ENCODE measurements at places on chromosomes 2 and 18.

DNA sequence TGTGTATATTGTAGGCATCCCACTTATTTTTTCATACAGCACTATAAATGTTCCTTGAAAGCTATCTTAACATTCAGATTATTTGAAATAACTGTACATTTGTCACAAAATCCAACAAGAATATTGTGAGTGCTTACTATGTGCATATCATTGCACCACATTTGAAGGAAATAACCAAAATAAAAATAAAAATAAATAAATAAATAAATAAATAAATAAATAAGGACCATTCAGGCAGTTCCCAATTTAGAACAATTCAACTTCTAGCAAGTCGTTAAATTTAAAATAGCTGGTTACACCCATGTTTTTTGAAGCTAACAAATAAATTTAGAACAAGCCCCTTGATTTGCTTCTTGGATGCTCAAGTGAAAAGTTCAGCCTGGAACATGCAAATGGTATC is 548.3 kb downstream of the ERBB4 start:
- DNase-seq: no peak

- DNase-seq: no peak
Measured at GRCh38 chr18:10482985-10483949, 28.8 kb downstream of the APCDD1 start.

DNA sequence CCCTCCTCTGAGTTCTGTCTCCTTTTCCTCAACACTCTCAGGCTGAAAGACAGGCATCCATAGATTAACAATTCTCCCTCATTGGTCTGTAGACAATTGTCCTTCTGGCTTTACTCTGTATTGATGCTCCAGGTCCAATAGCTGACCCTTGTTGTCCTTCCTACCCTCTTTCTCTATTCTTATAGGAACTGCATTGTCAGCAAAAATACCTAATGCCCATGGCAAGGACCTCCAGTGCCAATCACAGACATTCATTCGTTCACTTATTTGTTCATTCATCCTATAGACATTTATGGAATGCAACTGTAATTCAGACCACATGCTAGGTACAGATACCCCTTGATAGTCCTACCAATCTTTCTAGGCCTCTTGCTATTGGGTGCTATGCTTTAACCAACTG is 69.8 kb upstream of the DTNA start:
- no peak for DNase-seq

GRCh38 chr2:160457588-160457987 is 36.0 kb downstream of the RBMS1 start:
- DNase-seq: no peak

GRCh38 chr2:216108310-216108966 is 710 bp upstream of the XRCC5 start:
- DNase-seq: no peak

DNA sequence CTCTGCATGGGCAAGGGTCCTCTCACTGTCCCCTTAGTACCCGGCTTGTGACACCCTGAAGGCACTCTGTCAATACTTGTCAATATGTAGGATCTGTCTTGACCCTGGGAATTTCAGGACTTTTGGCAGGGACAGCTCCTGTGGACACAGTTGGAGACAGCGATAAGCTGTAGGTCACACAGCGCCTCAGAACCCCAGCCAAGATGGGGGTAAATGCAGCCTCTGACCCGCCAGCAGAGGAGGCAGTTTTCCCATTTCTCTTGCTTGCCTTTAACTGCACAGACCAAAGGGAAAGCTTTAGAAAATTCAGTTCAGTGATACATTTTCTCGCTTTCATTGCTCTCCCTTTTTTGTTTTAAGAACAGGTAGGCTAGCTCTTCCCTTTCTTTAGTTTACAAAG is 54.8 kb upstream of the KLHL29 start:
- no peak for DNase-seq

- DNase-seq: no peak
Measured at GRCh38 chr2:193539188-193539587, 1344.5 kb upstream of the TMEFF2 start.

DNA sequence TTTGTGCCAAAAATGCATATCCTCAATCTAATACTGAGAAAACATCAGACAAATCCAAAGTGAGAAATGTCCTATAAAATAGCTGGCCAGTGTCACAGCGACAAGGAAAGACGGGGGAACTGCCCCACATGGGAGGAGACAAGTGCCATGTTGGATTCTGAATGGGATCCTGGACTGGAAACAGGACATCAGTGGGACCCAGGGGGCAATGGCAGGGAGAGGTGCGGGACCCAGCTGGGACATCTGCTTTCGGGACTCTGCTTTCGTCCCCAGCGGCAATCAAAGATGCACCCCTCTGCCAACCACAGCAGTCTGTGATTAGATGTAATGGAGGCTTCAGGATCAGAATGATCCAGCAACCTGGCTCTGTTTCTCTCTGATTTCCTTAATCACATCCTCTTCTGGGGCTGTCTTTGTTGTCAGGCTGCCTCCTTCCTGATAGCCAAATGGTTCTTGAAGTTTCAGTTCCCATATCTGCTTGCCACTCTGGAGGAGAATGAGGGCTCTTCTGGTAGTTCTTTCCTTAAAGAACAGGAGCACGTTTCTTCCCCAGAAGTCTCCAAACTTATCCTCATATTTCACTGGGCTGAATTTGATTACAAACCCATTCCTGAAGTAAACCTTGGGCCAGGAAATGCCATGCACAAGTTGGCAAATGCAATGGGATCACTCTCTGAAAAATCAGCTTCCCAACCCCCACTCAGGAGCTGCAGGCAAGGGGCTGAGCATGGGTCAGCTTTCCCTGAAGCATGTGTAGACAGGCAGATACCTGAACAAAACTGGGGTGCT is 13.6 kb upstream of the PROC start:
- no peak for DNase-seq

DNA sequence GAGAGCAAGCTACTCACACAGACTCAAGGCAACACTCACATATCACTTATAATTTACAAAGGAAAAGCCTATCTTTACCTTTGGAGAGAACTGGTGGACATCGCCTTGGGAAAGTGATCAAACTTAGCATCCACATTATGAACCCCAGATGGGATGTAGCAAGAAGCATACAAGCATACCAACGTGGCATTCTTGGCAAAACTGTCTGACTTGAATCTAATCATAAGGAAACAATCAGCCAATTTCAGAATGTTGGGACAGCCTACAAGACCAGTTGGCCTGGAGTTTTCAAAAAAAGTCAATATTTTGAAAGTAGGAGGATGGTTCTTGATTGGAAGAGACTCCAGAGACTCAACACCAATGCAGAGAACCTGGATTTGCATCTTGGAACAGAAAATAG is 79.1 kb upstream of the PMAIP1 start:
- peak; percentile 12 for DNase-seq

DNA sequence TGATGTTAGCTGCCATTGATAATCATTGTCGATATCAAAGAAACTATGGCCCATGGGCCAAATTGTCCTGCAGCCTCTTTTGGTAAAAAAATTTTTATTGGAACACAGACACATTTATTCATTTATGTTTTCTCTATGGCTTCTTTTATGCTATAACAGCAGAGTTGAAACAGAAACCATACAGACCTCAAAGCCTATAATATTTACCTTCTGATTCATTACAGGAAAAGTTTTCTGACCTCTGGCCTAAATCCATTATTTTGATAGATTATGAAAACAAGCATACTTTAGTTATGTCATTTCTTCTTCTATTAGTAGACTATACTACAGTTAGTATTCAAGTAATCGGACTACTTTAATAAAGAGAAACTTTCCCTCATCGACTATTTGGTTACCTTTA is 349.7 kb upstream of the GALNT5 start:
- DNase-seq: no peak

DNA sequence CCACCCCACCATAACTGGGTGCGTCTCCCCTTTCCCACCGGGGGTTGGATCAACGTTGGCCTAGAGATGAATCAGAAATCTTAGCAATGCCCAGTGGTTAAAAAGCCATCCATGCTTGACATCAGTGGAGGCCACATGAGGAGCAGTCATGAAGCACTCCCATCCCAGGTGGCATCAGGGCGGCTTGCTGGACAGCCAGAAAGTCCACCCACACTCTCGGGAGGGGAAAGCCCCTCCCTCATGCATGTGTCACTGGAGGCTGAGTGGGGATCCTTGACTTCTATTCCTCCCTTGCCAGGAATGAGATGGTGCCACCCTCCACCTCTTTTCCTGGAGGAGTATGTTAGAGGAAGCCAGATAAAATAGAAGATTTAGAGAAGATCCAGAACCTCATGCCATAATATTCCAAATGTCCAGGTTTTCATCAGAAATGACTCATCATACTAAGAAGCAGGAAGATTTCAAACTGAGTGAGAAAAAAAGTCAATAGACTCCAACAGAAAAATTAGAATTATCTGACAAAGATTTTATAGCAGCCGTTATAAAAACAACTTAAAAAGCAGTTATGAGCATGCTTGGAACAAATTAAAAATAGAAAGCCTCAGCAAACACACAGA is 507.1 kb upstream of the ID2 start:
- no peak for DNase-seq

- DNase-seq: no peak
Measured at GRCh38 chr2:67374949-67375348, 22.2 kb upstream of the ETAA1 start.

GRCh38 chr18:23250893-23251656 is 115.8 kb downstream of the CABLES1 start:
- DNase-seq: no peak

- DNase-seq: no peak
Measured at GRCh38 chr2:112542984-112543661, 858 bp downstream of the POLR1B start.

DNA sequence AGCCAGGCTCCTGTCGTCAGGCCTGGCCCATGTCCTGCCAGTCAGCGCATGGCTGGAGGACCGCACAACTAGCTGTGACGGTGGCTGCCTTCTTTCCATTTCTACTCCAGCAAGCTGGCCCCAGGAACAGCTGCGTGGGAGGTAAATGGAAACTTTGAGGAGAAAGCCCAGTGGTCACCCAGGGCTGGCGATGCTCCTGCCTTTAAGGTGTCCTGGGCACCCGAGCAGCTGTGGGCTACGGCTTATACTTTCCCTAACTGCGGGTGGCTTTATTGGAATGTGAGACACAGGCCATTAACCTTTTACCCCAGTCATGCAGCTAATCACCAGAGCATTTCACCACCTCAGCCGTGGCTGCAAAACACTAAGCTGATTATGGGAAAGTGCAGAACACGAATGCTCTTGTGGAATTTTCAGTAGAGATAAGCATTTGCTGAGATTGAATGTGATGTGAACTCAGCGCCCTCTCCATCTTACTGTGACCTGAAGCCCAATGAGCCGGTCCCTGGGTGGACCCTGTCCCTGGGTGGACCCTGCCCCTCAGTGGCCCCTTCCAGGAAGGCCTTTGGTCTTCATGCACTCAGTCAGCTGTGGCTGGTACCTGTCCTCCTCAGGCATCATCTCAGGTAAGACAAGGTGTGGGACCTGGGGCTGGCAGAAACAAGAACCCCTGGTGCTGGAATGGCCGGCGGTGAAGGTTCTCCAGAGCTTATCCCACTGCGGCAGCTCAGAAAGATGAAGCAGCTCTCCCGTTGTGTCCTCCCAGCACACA is 275.4 kb upstream of the HS6ST1 start:
- no peak for DNase-seq

GRCh38 chr2:234156326-234156725 is 105.8 kb downstream of the SPP2 start:
- no peak for DNase-seq

DNA sequence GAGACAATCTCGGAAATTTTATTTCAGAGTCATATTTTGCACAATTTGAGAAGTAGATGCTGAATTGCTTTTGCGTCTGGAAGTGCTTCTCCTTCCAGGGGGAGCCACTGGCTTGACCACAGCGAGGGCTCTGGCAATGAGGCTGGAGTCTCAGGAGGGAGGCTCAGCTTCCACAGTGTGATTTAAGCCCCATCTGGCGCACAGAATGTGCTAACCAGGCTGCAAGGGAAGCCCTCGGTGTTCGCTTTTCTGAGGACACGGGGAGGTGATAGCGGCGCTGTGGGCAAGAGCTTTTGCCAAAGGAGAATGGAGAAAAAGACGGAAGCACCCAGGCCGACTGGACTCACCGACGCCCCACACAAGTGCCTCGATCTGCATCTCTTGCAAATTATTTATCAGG is 52.4 kb downstream of the ADI1 start:
- DNase-seq: no peak

DNA sequence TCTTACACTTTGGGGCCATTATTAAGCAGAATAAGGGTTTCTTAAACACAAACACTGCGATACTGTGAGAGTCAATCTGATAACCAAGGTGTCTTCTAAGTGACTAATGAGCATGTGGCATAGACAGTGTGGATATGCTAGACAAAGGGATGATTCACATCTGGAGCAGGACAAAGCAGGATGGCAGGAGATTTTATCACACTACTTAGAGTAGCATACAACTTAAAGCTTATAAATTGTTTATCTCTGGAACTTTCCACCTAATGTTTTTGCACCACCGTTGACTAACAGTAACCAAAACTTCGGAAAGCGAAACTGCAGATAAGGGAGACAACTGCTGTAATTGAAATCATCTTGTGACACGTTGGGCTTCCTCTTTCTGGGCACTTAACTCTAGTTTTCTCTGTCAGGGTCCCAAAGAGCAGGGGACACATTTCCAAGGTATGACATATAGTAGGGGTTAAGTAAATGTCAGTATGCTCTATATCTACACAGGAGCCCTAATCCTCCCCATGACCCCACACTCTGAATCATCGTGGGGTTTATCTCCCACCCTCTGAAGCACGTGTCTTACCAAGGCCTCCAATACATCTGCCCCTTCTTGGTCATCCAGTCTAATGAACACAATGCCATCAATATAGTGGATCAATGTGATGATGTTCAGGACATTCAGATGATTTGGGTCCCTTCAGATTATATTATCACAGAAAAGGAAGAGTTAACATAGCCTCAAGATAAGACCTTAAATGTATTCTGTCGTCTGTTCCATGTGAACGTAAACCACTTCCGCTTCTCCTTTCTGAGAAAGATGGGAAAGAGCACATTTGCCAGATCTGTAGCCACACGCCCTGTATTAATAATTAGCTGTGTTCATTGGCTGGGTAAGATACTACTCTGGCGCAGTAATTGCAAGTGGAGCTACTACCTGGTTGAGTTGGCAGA is 78.7 kb downstream of the FTCDNL1 start:
- no peak for DNase-seq

DNA sequence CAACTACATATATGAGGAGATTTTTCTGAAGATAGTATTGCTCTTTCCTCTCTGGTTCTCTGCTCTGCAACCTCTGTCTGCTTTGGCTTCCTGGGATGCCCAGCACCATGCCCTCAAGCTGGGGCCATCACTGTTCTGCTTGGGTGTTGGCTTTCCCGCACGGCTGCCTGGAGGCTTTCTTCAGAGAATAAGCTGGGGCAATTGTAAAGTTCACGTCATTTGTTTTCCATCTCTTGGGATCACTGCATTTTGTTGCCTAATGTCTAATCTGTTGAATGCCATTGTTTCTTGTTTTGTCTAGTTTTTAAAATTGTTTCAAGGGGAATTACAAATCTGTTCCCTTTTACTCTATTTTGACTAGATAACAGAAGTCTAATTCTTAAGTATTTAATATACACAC is 437.3 kb upstream of the NRP2 start:
- DNase-seq: no peak

- no peak for DNase-seq
Measured at GRCh38 chr2:190313880-190314279, 5.7 kb downstream of the HIBCH start.

Measured in right lung (tissue), 10 donors.